ENCODE measurements at places on chromosomes 3 and 15. TPM values are rescaled to one million over a fixed set of nuclear protein-coding genes. Genes with fewer than 3 reads are reported as not detected.

CCR1 gene
- 2.6 TPM for total RNA-seq

CTXND1 gene
- total RNA-seq = 10.4 TPM

FOXB1 gene
- not detected for total RNA-seq

TMEM108 gene
- 34.5 TPM for total RNA-seq

DCLK3 gene
- 1.0 TPM for total RNA-seq

SPINK8 gene
- not detected for total RNA-seq

SUSD5 gene
- 8.9 TPM for total RNA-seq

TSC22D2 gene
- 48.9 TPM for total RNA-seq

All from dorsolateral prefrontal cortex (tissue), 122 donors.